Activated CD4-positive, alpha-beta memory T cell treated with anti-CD3 and anti-CD28 coated beads, Interleukin-2, amount 10 ng/mL, durations not matched to agents 7 days and 5 days (primary cell): ENCODE measurements at places on chromosomes 16 and 17.
A peak's percentile ranks its signal among the peaks of the same experiment; 100 is the strongest.

DNA sequence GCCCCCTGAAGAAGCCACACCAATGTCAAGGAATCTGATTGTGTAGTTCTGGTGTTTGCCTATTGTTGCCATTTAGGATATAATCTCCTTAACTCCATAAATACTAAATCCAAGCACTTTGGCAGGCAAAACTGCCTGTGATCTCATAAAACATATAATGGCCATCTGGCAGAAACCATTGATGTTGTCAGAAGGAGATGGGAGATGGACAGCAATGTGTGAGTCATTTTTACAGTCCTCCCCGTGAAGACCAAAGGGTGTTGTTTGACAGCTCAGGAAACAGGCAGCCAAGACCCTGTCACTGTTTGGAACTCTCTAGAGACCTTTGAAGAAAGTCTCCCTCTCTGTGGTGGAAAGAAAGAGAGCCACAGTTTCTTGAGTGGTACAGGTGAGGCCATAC is 454.1 kb downstream of the HS3ST3B1 start:
- DNase-seq = no peak

GRCh38 chr17:33277436-33278100 is 15.5 kb downstream of the ASIC2 start:
- no peak for DNase-seq

- no peak for DNase-seq
These were observed 16.8 kb upstream of the CCL1 start for GRCh38 chr17:34379868-34380267.

DNA sequence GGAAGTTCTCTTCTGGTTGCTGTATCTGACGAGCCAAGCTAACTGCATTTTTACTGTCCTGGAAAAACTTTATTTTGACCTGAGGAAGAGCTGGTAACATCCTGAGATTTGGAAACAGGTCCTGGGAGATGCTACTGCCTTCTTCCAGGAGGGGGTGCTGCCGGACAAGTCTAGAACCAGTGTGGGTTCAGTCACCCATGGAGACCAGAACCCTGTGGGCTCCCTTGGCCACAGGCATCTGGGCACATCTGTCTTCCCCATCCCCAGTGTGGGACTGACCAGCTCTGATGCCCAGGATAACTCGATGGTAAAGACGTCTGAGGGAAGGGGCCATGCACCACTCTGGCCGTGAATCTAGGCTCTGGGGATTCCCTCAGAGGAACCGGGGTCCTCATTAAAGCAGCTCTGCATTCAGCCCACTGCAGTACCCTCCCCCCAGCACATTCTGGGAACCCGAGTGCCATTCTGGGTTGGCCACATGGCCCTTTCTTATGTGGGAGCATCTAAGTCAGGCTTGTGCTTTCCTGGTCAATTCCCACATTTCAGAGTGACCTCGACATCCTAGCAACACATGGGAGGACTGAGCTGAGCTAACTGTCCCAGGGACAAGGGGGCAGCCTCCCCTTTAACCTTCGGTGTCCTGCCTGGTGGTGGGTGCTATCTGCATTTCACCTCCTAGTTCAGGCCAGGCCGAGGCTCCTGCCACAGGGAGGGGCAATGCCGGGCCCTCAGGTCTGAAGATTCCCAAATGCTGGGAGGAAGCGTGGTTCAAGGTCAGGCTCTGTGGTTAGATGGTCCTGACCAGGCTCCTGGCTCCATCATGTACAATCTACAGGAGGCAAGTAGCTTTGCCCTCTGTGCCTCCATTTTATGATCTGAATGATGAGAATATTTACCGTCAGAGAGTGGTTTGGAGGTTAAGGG is 6.4 kb downstream of the C16orf86 start:
- DNase-seq = peak; percentile 72

- DNase-seq = no peak
These were observed 18.1 kb downstream of the RDM1 start for GRCh38 chr17:35912339-35912912.

DNA sequence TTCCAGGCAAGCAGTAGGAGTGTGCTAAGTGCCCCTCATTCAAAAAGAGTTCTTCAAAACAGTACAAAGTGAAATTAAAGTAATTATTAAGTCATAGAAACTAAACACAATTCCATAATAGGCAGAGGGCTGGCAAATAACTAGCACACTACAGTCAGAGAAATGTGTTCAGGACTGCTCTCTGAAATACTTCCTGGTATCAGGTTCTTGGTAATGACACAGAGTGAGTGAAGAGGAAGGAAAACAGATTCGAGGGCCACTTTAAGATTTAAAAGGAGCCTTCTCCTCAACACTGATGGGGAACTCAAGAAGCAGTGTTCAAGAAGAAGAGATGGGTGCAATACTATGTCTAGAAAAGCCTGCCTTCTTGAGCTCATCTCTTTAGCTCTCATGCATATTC is 139.2 kb downstream of the TOX3 start:
- no peak for DNase-seq

DNA sequence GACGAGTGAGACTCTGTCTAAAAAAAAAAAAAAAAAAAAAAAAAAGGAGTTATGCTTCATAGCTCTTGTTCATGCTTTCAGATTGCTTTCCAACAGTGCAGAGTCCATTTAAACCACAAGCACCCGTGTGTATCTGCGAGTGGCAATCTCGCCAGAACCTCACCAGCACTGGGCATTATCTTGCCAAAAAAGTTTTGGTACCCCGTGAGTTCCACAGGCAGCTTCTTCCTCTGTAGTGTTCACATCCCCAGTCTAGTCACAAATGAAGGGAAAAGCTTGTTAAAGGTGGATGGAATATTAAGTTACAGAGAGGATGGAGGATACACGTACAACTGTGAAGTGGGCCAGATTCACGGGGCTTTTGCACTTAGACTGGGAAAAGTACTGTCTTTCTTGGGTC is 33.5 kb downstream of the WSB1 start:
- DNase-seq = no peak

GRCh38 chr17:39193346-39193745 is 4.1 kb downstream of the CACNB1 start:
- no peak for DNase-seq

DNA sequence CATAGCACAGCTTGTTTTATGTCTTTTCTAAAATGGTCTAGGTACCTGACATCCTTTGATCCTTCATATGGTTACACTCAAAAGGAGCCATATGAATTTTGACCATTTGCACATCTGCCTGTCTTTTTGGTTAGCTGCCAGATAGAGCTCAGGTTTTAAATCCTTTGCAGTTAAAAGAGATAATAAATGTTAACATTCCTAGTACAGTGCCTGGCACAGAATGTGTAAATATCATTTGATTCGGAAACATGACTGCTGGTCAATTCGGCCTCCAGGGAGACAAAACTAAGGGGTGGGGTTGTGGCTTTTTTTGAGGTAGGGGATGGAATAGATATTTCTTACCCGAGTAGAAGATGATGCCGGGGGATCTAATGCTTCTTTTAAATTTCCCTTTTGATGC is 64.2 kb downstream of the FTO start:
- DNase-seq = no peak

GRCh38 chr16:1028524-1029258 is 43.9 kb upstream of the SSTR5 start:
- DNase-seq = no peak

- no peak for DNase-seq
These were observed 27.5 kb downstream of the TEKT5 start for GRCh38 chr16:10667239-10667638.

DNA sequence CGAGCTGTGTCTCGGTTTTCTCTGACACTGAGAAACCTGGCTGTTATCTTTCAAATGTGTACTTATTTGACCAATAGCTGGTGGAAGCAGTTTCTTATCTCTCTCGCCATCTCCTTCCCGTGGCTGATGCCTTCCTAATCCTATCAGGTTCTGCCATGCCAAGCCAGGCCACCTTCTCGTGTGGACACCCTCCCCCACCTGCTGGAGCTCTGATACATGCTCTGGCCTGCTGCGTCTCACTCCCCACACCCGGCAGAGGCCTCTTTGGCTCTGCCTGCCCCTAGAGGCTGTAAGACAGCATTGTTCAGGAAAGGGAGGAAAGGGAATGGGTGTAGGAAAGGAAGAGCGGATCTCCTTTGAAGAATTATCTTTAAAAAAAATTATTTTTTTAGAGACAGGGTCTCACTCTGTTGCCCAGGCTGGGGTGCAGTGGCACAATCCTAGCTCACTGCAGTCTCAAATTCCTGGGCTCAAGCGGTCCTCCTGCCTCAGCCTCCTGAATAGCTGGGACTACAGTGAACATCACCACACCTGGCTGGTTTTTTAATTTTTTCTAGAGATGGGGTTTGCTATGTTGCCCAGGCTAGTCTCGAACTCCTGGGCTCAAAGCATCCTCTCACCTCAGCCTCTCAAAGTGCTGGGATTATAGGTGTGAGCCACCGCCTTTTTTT is 7.5 kb upstream of the ARMC5 start:
- no peak for DNase-seq

- no peak for DNase-seq
These were observed 22.0 kb upstream of the CCL1 start for GRCh38 chr17:34384822-34385605.

DNA sequence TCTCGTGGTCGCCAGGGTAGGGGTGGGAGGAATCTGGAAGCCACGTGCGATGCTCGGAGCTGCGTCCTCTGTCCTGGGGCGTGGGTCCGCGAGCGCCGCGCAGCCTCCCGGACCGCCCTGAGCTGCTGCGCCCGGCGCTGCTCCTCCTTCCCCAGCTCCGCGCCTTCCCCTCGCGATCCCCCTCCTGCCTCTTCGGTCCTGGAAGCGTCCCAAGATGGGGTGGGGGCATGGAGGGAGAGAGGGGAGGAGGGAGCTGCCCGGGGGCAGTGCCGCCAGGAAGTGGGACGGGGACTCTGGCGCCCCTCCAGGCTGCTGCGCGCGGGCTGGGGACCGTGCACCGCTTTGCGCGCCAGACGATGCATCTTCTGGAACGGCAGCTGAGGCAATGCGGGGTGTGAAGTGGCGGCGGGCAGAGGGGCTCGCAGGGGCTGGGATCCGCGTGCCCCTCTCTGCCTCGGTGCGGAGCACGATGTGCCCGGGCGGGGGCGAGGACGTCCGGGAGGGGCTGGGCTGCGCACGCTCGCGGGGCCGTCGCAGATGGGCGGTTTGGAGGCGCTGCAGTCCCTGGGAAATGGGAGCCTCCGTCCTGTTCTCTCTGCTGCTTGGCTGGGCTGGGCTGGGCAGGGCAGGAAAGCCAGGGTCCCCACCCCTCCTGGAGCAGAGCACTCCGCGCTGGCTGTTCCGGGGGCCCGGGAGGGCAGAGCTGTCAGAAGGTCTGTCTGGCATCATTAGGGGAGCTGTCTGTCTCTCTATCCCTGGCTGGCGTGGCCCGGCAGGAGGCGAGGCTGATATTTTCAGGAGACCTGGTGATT is 388.0 kb downstream of the SEC14L1 start:
- no peak for DNase-seq

DNA sequence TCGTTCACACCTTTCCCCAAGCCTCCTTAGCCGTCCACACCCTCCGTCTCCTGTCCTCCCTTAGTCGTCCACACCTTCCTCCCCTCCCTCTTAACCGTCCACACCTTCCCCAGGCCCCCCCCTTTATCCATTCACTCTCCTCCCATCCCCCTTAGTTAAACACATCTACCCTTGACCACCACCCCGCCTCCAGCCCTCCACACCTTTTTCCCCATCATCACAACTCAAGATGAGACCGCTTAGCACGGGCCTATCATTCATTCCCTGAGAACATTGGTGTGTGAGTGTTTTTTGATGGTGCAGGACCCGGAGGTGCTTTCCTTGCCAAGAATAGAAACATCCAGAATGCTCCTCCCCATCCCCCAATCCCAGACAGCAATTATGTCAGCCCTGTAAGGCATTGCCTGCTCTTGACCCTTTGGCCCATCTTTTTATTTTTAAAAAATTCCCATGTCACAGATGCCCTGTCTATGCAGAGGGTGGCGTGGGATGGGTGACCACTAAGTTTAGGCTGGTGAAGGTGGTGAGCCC is 1.4 kb downstream of the TENT4B start:
- peak; percentile 17 for DNase-seq

DNA sequence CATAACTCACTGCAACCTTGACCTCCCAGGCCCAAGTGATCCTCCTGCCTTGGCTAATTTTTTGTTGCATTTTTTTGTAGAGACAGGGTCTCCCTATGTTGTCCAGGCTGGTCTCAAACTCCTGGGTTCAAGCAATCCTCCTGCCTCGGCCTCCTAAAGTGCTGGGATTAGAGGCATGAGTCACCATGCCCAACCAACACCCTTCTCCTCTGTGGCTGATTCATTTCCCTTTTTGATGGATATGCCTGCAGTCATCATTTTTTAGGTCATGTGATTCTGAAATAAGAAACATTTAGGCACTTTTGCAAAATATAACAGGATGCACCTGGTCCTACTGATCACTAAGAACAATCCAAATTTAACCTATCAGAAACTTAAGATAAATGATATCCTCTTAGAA is 44.0 kb upstream of the YPEL2 start:
- peak; percentile 16 for DNase-seq

DNA sequence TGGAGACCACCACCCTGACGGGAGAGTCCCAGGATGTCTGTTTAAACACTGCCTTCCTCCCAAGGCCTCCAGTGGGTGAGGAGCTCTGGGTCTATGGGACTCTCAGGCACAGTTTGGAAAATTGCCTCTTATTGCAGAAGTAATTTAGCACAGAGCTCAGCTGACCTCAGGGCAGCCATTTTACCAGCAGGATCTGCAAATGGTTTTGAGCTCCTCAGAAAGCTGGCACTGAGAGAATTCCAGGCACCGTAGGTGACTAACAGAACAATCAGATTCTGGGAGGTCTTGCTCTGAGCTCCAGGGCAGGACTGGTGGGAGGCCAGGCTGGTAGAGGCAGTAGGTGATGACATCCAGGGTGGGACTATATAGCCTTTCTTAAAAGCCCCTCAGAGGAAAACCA is 17.3 kb upstream of the C16orf74 start:
- no peak for DNase-seq
